SK-N-SH (cell line): ENCODE measurements at places on chromosomes 5 and 9.
A peak's percentile ranks its signal among the peaks of the same experiment; 100 is the strongest.

- no peak for DNase-seq
- H3K4me3 ChIP-seq: no peak overlapping the region
- H3K4me1 ChIP-seq: no peaks in the 10 kb centered on the region; the same call in 1 of the 2 replicates
Observed at GRCh38 chr5:122743261-122743660, 31.6 kb upstream of the SNX2 start.

GRCh38 chr5:959581-960531 is 48.7 kb upstream of the NKD2 start:
- H3K27ac ChIP-seq: no peak overlapping the region
- H3K4me3 ChIP-seq: no peak overlapping the region
- peaks cover 18% of the 10 kb centered on the region for H3K4me1 ChIP-seq
- H3K36me3 ChIP-seq: no peaks in the 10 kb centered on the region
- DNase-seq: peak; percentile 29

DNA sequence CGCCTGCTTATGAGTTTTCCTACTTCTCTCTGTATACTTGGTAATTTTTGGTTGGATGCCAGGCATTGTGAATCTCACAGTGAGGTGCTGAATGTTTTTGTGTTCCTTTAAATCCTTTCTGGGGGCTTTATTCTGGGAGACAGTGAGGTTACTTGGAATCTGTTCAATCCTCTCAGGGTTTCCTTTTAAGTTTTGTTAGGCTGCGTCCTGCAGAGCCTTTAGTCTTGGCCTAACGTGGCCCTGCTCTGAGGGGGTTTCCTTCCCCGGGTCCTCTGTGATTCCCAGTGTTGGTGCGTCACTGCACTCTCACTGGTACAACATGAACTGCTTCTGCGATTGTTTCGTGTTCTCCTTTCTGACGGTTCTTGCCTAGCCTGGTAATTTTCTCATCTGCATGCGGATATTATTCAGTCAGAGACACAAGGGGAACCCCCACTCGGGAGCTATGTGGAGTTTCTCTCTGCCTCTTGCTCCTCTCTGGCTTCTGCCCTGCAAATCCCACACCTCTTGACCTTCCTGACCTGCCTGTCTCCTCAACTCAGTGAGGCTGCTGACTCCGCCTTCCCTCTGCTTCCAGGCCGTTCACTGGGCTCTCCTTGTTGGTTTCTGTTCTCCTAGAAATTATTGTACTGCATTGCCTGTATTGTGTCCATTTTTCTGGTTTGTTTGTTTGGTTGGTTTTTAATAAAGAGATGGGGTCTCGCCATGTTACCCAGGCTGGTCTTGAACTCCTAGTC is 128.1 kb downstream of the DAB2IP start:
- no peak overlapping the region for H3K27ac ChIP-seq
- no peak for DNase-seq
- peaks cover 76% of the 10 kb centered on the region for H3K36me3 ChIP-seq
- H3K4me3 ChIP-seq: no peak overlapping the region
- no peaks in the 10 kb centered on the region for H3K27me3 ChIP-seq
- peaks cover 18% of the 10 kb centered on the region for H3K4me1 ChIP-seq

GRCh38 chr5:35313291-35313690 is 83.0 kb upstream of the PRLR start:
- H3K27me3 ChIP-seq: no peaks in the 10 kb centered on the region
- H3K4me3 ChIP-seq: no peak overlapping the region
- no peaks in the 10 kb centered on the region for H3K36me3 ChIP-seq
- H3K4me1 ChIP-seq: peaks cover 6% of the 10 kb centered on the region; the same call in 1 of the 2 replicates

GRCh38 chr5:177005619-177006264 is 837 bp downstream of the UIMC1 start:
- H3K27ac ChIP-seq: peak overlapping the region; percentile 85
- peak overlapping the region; percentile 73 for H3K4me3 ChIP-seq
- peaks cover 8% of the 10 kb centered on the region; the same call in 1 of the 2 replicates for H3K4me1 ChIP-seq
- no peaks in the 10 kb centered on the region for H3K27me3 ChIP-seq

GRCh38 chr5:168366116-168366515 is 74.7 kb downstream of the WWC1 start:
- no peak for DNase-seq
- H3K27me3 ChIP-seq: no peaks in the 10 kb centered on the region
- H3K4me1 ChIP-seq: peaks cover 10% of the 10 kb centered on the region
- H3K4me3 ChIP-seq: no peak overlapping the region

DNA sequence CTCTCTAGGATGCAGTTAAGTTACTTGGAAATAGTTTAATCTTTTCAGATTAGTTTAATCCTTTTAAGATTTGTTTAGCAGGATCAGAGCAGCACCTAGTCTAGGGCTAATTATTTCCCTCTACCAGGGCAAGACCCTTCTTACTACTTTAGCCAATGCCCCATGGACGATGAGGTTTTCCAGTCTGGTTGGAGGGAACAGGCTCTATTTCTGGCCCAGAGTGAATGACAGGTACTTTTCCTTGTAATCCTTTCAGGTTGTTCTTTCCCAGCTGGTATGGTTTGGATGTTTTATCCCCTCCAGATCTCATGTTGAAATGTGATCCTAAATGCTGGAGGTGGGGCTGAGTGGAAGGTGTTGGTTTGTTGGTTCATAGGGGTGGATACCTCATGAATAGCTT is 27.2 kb downstream of the PTTG1 start:
- H3K27me3 ChIP-seq: no peaks in the 10 kb centered on the region
- no peak for DNase-seq
- H3K36me3 ChIP-seq: no peaks in the 10 kb centered on the region

GRCh38 chr5:151780348-151780747 is 8.6 kb downstream of the G3BP1 start:
- H3K27ac ChIP-seq: no peak overlapping the region
- peaks cover 20% of the 10 kb centered on the region for H3K36me3 ChIP-seq
- H3K4me3 ChIP-seq: no peak overlapping the region
- peaks cover 28% of the 10 kb centered on the region; the same call in 1 of the 2 replicates for H3K4me1 ChIP-seq
- H3K27me3 ChIP-seq: no peaks in the 10 kb centered on the region
- no peak for DNase-seq

DNA sequence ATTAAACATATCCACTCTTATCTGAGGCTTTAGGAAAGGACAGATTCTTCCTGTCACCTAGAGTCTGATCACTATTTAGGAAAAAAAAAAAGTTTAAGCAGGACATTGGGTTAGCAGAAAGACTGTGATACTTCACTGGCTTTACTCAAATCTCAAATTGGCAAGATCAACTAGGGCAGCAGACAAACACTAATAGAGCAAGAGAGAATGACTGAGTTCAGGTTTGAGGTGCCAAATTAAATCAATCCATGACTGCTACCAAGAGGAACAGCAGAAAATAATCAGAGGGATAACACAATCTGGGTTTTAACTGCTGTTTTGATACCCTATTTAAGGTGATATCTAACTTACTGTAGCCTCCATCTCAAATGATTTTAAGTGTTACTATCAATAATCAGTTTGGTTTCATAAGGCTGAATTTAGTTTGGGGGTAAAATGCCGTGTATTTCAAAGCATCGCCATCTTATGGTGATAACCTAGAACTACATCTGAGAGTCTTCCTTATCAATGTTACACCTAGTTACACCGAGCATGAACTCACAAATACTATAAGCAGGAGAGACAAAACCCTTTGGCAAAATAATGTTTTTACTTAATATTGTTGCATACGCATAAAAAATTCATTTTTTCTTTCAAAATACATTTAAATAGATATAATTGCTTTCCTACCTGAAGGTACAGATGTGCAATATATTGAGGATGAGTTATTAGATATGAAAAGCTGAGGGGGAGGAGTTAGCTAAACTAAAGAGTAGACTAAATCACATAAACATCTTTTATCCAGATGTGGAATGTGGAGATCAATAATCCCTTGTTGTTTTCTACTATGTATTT is 286.4 kb upstream of the CDH12 start:
- no peaks in the 10 kb centered on the region for H3K27me3 ChIP-seq
- no peak overlapping the region for H3K4me3 ChIP-seq
- no peak overlapping the region for H3K27ac ChIP-seq

GRCh38 chr9:37399336-37399735 is 23.2 kb upstream of the GRHPR start:
- no peak overlapping the region for H3K4me3 ChIP-seq
- DNase-seq: no peak
- H3K36me3 ChIP-seq: no peaks in the 10 kb centered on the region
- H3K27ac ChIP-seq: no peak overlapping the region

DNA sequence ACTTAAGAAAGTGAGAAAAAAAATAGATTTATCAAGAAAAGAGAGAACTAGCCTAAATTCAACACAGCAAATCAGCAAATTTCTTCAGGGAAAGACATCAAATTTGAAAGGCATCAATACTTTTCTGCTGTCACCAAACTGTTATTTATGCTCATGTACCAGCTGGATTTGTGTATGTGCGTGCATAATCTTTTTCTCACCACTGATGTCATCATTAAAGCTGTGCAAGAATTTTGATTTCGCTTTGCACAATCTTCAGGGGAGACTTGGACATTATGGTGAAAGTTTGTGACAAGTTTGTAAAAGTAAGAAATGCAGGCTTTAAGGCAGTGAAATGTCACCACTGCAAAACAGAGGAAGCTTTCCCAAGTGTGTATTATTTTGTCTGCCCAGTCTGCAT is 215.4 kb downstream of the SLF1 start:
- DNase-seq: no peak
- H3K27ac ChIP-seq: no peak overlapping the region
- no peaks in the 10 kb centered on the region for H3K4me1 ChIP-seq
- no peaks in the 10 kb centered on the region for H3K27me3 ChIP-seq
- H3K36me3 ChIP-seq: no peaks in the 10 kb centered on the region
- no peak overlapping the region for H3K4me3 ChIP-seq

- H3K4me3 ChIP-seq: no peak overlapping the region
- H3K27me3 ChIP-seq: no peaks in the 10 kb centered on the region
- no peak for DNase-seq
Observed at GRCh38 chr9:115225459-115226116, 107.6 kb upstream of the TNC start.

- H3K4me3 ChIP-seq: no peak overlapping the region
- H3K36me3 ChIP-seq: no peaks in the 10 kb centered on the region
- peaks cover 14% of the 10 kb centered on the region for H3K4me1 ChIP-seq
Observed at GRCh38 chr5:92309336-92309991, 926.3 kb upstream of the ARRDC3 start.

DNA sequence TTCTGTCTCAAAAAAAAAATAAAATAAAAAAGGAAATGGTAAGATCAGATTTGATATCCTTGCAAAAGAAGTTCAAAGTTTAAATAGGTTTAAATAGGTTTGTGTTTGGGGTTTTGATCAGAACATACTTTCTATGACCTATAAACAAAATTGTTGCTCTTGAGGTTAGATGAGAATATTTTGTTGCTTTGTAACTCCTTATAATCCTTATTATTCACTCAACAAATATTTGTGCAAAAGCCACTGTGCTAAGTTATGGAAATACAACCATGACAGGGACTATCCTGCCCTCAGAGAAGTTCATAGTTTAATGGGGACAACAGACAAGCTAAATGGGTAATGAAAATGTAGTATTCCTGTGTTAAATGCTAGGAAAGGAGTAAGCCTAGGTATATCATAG is 71.5 kb downstream of the INVS start:
- no peak overlapping the region for H3K27ac ChIP-seq
- peaks cover 25% of the 10 kb centered on the region for H3K36me3 ChIP-seq
- no peak overlapping the region for H3K4me3 ChIP-seq
- H3K27me3 ChIP-seq: no peaks in the 10 kb centered on the region
- DNase-seq: no peak
- H3K4me1 ChIP-seq: no peaks in the 10 kb centered on the region

- no peaks in the 10 kb centered on the region for H3K4me1 ChIP-seq
- H3K36me3 ChIP-seq: no peaks in the 10 kb centered on the region
- DNase-seq: peak; percentile 80
- no peaks in the 10 kb centered on the region; the same call in 1 of the 2 replicates for H3K27me3 ChIP-seq
- no peak overlapping the region for H3K4me3 ChIP-seq
- peak overlapping the region; percentile 98 for H3K27ac ChIP-seq
Observed at GRCh38 chr5:14595189-14595588, 13.6 kb downstream of the OTULINL start.

DNA sequence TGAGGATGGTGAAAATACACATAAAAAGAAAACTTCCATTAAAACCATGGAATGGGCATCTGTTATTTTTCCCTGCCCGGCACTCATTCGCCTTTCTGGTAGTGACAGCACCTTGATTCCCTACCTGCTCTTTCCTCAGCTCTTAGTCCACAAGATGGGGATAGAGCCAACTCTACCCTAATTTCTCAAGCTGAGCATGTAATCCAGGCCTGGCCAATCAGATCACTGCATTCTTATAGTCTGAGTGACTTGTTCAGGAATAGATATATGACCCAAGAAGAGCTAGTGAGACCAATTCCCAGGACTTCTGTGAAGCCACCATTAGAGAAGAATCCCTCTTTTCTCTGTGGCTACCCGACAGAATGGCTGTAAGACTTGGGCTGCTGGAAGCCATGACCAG is 58.1 kb downstream of the TSSK1B start:
- H3K4me3 ChIP-seq: no peak overlapping the region
- DNase-seq: no peak
- no peaks in the 10 kb centered on the region for H3K27me3 ChIP-seq
- H3K27ac ChIP-seq: no peak overlapping the region
- no peaks in the 10 kb centered on the region for H3K36me3 ChIP-seq

DNA sequence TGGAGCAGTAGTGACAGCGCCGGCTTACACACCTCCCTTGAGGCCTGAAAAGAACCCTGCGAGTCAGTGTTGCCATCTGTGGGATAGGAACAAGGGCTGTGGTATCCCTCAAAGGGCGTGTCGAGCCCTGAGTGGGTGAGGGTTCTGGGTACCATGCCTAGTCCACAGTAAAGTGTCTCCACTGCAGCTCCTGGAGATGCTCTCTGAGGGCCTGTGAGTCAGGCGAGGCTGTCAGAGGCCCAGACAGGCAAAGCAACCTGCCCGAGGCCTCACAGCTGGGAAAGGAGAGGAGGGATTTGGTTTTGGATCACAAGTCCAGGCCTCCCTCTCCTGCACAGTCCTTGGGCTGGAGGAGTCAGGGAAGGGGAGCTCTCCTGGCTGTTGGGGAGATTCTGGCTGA is 6.1 kb downstream of the PRRX2 start:
- H3K36me3 ChIP-seq: no peaks in the 10 kb centered on the region
- no peak overlapping the region for H3K4me3 ChIP-seq
- H3K27ac ChIP-seq: no peak overlapping the region
- peaks cover 7% of the 10 kb centered on the region; the same call in 1 of the 2 replicates for H3K27me3 ChIP-seq
- no peaks in the 10 kb centered on the region for H3K4me1 ChIP-seq

DNA sequence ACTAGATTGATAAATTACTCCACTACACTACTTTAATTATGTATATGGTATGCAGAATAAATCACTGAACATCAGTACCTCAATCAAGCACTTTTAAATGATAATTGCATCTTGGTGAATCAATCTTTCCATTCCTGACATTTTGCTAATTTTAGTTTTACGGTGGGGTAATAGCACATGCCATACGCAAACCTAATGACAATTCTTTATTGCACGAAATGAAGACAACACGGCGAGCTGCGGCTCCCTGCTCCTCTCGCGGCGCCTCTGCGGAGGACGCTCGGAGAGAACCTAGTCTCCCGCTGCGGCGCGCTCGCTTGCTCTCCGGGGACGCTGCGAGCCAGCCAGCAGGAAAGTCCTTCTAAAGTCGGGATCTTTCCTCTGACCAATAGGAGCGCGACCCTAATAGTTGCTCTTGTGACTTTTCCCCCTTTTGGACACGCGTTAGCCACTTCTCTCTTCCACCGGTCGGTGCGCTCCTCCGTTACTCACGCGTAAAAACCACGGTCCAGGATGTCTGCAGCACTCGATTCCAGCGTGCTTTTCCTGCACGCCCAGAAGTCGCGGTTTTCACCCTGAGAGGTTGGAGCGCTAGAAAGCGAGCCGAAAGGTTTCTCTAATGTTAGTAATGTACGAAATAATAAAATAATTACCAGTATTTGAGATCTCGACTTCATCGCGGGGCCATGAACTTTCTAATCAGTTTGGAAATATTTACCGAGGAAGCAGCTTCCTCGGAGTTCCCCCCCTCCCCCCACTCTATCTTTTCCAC is 1.0 kb upstream of the MEF2C start:
- peak overlapping the region; percentile 93 for H3K4me3 ChIP-seq
- peaks cover under 1% of the 10 kb centered on the region for H3K4me1 ChIP-seq
- H3K27ac ChIP-seq: peak overlapping the region; percentile 72
- H3K27me3 ChIP-seq: no peaks in the 10 kb centered on the region
